ENCODE measurements at places on chromosomes 2 and 18.

- DNase-seq = no peak
Measured at GRCh38 chr2:1662606-1663180, 81.6 kb downstream of the PXDN start.

DNA sequence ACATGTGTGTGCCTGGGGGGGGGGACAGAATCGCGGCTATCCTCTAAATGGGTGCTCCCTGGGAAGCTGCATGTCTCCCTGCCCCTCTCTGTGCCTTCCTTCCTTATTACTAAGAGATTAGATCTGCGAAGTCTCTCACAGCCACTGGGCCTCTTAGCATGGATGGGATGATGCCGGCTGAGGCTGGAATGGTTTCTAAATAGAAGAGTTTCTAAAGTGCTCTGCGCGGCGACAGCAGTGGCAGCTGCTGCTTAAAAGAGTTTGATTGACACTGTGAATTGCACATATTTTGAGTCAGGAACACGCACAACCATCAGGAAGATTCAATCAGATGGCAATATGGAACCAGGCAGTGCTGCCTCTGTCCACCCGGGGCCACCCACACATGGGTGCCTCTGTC lies 163.8 kb downstream of the CLIP4 start:
- DNase-seq = no peak

DNA sequence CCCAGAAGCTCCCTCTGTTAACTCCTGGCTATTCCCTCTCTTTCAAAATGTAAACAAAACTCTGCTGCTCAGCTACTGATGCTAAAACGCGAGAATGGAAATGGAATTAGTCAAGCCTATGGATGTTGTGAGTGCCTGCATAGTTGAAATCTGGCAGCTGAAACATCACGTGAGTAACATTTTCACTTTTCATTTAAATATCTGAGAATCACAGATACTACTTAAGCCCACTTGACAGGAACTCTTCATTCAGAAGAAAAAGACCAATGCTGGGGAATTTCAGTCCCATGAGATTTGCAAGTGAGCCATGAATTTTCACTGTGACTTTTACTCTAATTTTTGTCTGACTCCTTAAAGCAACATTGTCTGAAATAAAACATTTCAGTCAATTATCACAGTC lies 215.3 kb upstream of the SESTD1 start:
- DNase-seq = no peak

DNA sequence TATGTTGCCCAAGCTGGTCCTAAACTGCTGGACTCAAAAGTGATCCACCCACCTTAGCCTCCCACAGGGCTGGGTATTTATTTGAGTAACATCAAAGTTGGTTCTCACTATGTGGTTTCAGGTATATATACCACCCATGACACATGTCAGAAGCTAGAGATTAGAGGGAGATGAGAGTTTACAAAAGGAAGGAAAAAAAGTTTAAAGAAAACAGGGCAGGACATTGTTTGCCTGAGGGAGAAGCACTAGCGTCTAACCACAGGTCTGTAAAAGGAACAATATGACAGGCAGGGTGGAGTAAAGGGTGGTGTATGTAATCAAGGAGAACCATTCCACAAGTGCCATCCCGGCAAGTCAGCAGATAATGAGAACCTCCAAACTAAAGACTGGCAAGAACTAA lies 8.5 kb downstream of the CEP76 start:
- no peak for DNase-seq

- DNase-seq = no peak
Measured at GRCh38 chr2:239195992-239196391, 204.8 kb downstream of the HDAC4 start.

DNA sequence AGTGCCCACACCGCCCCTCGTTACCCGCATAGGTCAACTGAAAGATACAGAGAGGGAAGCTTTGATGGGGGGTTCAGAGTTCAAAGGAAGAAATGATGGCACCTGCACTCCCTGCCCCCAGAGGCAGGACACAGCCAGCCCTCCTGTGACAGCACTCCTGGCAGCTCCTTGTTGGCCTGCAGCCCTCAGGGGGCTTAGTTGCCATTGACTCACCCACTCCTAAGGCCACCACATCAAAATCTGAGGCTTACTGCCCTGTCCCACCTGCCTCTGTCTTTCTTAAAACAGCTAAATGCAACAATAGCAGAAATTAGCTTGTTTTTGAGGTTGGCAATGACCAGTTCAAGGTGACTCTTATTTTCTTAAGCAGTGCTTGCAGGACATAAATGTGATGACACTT lies 31.6 kb upstream of the SLC35F6 start:
- no peak for DNase-seq

- DNase-seq = no peak
Measured at GRCh38 chr2:209977386-209978239, 24.8 kb upstream of the RPE start.

DNA sequence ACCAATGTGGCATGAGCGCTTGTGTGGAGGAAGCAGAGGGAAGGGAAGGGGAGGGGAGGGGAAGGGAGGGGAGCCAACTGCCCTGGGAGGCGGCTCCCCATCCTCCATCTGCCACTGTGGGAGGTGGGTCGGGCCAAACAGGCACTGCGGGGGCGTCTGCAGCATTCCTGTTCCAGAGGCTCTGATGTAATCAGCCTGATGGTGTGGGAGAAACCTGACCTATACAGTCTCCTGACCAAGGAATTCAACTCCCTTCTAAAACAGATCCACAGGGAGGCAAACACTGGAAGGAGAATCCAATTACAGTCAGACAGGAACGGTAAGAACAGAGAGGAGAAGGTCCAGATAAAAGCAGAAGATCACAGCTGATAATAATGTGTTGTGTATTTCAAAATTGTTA lies 88.8 kb downstream of the CD8B2 start:
- DNase-seq = no peak

- DNase-seq = no peak
Measured at GRCh38 chr18:63271148-63271547, 48.4 kb downstream of the BCL2 start.

DNA sequence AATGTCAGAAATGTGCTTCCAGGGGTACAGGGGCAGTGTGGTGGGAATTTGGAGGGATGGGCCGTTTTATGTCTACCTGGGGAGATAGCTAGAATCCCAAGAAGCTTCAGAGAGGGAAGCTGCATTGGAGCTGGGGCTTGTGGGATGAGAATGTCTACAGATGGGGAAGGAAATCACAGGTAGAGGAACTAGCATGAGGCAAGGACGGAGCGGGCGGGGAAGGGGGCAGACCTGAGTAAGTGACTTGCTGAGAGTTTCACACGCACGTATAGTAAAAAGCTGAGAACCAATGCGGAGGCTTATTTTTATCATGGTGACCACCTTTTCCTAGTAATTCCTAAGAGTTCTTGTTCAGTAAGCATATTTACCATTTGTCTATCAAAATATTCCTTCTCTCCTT lies 6.3 kb downstream of the C2orf80 start:
- DNase-seq = no peak

DNA sequence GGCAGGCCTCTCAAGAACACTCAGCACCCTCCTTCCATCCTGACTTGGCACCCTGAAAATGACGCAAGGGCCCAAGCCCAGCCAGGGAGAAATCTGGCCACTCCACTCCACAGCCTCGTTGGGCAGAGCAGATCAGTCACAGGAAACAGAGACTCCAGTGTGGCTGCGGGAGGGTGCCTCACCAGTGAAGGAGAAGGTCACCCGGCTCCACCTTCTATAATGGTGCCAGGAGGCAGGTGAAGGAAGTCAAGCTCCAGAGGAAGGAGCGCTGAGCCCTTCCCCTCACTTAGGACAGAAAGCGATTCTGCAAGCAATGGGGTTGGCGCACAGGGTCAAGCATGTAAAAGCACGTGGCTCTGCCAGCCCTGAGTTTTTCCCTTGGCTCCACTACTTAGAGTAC lies 35.3 kb downstream of the CRACDL start:
- no peak for DNase-seq

- no peak for DNase-seq
Measured at GRCh38 chr2:85954590-85955458, 66.0 kb upstream of the ST3GAL5 start.

- no peak for DNase-seq
Measured at GRCh38 chr2:76197842-76198448, 487.2 kb upstream of the GCFC2 start.

DNA sequence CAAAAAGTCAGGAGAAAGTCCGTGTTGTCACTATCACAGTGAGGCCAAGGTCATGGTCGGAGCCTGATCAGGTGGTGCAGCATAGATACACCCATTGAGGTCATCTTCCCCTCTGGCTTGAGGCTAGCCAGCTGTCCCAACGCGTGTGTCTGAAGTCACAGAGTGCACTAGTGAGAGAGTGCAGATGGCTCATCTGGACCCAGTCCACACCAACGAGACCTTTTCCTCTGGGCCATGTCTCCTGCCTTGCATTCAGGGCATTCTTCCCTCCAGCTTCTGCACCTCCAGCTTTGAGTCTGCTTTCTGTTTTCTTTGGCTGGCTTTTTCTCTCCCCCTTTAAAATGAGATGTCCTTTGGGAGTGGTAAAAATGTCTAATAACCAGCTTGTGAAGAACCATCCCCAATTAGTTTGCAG lies 146.9 kb downstream of the TDRD15 start:
- no peak for DNase-seq

- DNase-seq = no peak
Measured at GRCh38 chr2:128405981-128406613, 87.4 kb upstream of the HS6ST1 start.

GRCh38 chr2:133937669-133938068 lies 316.2 kb upstream of the MGAT5 start:
- DNase-seq = no peak

DNA sequence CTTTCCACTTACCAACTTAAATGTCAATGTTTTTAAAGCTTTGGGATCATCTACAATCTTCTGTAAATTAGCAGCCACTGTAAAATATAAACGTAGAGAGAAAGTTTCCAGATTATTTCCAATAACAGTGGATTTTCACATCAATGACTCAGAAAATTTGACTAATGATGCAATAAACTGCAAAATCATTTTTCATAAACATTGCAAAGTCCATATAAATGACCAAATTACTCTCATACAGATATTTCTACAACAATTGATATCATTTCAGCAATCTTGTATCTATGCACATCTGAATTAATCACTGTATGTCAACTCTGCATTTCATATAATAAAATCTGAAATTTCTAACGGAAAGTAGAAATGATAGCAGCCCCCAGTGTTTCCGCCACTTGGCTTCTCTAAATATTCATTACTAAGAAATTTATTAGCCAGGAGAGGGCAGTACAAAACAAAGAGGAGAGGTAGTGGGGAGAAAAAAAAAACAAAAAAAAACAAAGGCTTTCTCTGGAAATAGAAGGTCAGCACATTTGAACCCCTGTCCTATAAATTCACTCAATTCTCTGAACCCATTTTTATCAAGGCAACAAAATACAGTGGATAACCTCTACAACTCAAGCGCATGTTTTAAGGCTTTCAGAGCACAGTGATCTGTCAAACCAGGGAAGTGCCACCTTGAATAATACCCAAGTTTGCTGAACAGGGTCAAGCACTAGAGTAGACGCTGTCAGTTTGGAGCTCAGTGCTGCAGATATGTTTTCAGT lies 282.6 kb downstream of the STK39 start:
- no peak for DNase-seq

Data from esophagus squamous epithelium (tissue), 5 donors.